ENCODE measurements at places on chromosomes 3 and 15.

DNA sequence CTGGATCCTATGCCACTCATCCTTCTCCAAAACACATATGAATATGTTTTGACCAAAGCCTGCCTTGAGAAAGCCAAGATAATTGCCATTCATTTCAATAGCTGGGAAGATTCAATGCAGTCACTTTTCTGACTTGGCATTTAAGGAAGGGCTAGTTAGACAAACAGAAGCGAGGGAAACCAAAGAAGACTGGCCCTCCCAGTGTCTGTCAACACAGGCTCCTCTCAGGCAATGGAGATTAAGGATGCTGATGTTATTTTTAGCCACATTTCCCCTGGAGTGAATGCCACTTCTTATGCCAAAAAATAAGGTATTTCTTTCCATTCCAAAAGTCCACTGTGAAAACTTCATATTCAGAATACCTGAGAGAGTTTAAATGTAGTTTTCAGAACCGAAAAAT lies 101.7 kb downstream of the P3H2 start:
- DNase-seq = no peak

DNA sequence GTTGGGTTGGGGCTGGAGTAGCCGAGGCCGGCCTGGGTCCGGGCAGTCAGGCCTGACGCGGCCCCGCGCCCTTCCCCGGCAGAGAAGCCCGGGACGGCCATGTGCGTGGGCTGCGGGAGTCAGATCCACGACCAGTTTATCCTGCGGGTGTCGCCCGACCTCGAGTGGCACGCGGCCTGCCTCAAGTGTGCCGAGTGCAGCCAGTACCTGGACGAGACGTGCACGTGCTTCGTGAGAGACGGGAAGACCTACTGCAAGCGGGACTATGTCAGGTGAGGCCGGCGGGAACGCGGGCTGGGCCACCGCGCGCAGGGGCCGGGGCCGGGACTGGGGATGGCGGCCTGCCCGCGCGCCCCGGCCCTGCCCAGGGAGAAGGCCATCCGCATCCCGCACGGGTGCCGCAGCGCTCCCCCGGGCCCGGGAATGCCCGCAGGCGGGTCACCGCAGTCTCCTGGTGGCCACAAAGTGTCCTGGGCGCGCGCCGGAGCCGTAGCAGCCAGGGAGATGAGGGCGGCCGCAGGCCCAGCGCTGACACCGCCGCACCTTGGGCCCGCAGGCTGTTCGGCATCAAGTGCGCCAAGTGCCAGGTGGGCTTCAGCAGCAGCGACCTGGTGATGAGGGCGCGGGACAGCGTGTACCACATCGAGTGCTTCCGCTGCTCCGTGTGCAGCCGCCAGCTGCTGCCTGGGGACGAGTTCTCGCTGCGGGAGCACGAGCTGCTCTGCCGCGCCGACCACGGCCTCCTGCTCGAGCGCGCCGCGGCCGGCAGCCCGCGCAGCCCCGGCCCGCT lies 1.3 kb downstream of the ISL2 start:
- DNase-seq = no peak

DNA sequence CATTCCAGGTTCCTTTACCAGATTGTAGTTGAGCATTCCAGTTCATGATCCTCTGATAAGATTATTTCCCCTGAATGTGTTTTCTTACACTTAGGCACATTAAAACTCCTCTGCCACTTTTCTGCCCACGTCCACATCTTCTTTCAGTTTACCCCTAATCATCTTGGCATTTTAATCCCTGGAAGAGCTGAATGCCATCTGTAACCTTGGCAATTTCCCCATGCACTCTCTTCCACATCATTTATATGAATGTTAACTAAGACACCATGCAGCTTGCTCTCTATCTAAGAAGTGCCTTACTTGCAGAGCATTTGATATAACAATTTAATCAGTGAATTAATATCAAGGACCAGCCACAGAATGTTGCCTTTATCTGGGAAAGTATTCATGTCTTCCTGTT lies 25.8 kb downstream of the TIMP4 start:
- no peak for DNase-seq

- DNase-seq = no peak
These were observed 129.7 kb upstream of the SMAD3 start for GRCh38 chr15:66935688-66936087.

DNA sequence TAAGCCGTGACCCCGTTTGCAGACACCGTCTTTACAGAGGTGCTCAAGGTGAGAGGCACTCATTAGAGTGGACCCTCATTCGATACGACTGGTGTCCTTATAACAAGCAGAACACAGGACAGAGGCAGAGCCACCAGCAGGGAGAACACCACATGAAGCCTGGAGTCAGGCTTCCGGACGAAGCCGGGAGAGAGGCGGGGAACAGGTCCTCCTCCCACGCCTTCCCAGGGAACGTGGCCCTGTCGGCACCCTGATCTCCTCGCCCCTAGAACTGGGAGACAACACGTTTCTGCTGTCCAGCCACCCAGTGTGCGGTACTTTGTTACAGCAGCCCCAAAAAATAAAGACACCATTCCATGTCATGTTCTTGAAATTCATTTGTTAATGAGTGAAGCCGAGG lies 33.6 kb downstream of the ZDHHC19 start:
- DNase-seq = no peak

DNA sequence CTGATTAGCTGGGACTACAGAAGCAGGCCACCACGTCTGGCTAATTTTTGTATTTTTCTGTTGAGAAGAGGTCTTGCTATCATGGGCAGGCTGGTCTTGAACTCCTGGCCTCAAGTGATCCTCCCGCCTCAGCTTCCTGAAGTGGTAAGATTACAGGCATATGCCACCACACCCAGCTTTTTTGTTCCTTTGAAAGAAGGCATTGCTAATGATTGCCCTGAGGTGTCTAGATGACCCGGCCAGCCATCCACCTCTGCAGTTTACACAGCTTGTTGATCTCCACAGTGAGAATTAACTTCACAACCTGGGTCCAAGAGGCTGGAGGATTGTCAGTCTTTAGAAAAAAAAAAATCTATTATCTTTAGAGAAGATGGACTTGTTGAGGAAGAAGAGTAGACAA lies 58.7 kb downstream of the SMAD3 start:
- DNase-seq = no peak

DNA sequence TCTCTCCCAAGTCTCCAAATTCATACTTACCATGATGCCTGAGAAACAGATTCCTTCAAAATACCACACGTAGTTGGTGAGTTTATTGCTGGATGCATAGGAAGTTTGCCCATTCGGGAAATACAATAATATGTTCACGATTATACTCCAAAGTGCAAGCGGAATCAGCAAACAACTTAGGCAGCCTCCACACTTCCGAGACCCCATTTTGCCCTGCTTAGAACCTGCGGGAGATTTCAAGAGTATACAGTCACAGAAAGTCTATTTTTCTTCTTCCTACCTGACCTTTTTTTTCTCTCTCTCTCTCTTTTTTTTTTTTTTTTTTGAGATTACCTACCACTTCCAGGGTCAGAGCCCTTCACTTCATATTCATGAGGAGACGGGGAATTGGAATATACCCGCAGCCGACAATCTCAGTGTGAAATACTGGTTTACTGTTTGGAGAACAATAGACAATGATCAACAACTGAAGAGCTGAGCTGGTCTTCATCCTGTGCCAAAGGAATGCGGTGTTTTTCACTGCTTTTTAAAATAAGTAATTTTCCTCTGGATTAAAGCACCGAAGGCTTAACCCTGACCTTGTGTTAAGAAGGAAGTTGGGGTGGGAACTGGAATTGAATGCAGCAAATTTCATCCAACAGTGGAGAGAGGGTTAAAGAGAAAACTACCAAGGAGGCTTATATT lies at the start of gene TM4SF18:
TSS of gene TM4SF18 (minus strand) at position 461 of the 684 bp plus-strand sequence. CDS start at position 207, 254 bp downstream.
- DNase-seq = no peak

- DNase-seq = no peak
These were observed 760.8 kb upstream of the CFAP20DC start for GRCh38 chr3:59810606-59811005.

- DNase-seq = no peak
These were observed 20.9 kb upstream of the RBP1 start for GRCh38 chr3:139560411-139560810.
